Smooth muscle cell of the pulmonary artery (primary cell): ENCODE measurements at places on chromosomes 3 and 15. TPM values are rescaled to one million over a fixed set of nuclear protein-coding genes. Genes with fewer than 3 reads are reported as not detected.

Gene BFSP2
- total RNA-seq, result not detected in 2 replicates

Gene KLHL25
- 5.7 and 6.3 TPM in 2 replicates for total RNA-seq

Gene IL17RD
- 3.4 and 8.3 TPM in 2 replicates for total RNA-seq

Gene TMEM45A
- total RNA-seq, result 92.2 and 160 TPM in 2 replicates

Gene WDR76
- total RNA-seq, result 3.8 and 6.5 TPM in 2 replicates

Gene CCR5
- not detected in 2 replicates for total RNA-seq

Gene EFCAB12
- total RNA-seq, result 0.03 and 0.07 TPM in 2 replicates

Gene GRM7
- not detected in 2 replicates for total RNA-seq

Gene PLIN1
- 0.23 and 0.33 TPM in 2 replicates for total RNA-seq

Gene ZIC1
- total RNA-seq, result 0.03 and 0.13 TPM in 2 replicates

Gene LRRIQ4
- total RNA-seq, result 0.07 TPM in 2 replicates

Gene LTF
- total RNA-seq, result 1.7 TPM in 1 of 2 replicates, not detected in the other

Gene WHAMM
- total RNA-seq, result 4.2 and 5.3 TPM in 2 replicates

Gene GOLGA6L10
- total RNA-seq, result 0.85 and 1.3 TPM in 2 replicates

Gene CHL1
- 0.07 TPM in 1 of 2 replicates, not detected in the other for total RNA-seq

Gene IRAK2
- 5.9 and 22.7 TPM in 2 replicates for total RNA-seq

Gene LMOD3
- total RNA-seq, result 0.07 TPM in 1 of 2 replicates, not detected in the other

Gene UNC13C
- under 0.01 and 2.3 TPM in 2 replicates for total RNA-seq

Gene KLHL40
- total RNA-seq, result not detected in 2 replicates

Gene CHD2
- 79.3 and 92.2 TPM in 2 replicates for total RNA-seq

Gene MAP1A
- total RNA-seq, result 96.1 and 105 TPM in 2 replicates

Gene TMC3
- total RNA-seq, result 0.13 and 0.20 TPM in 2 replicates

Gene KNG1
- not detected in 2 replicates for total RNA-seq

Gene IFT57
- total RNA-seq, result 51.1 and 52.0 TPM in 2 replicates

Gene IL20RB
- 0.98 and 1.0 TPM in 2 replicates for total RNA-seq

Gene FANCI
- 6.3 and 11.3 TPM in 2 replicates for total RNA-seq

Gene TTC23
- 24.6 and 29.1 TPM in 2 replicates for total RNA-seq

Gene HEMK1
- total RNA-seq, result 20.8 and 31.6 TPM in 2 replicates

Gene LDHAL6B
- not detected in 2 replicates for total RNA-seq

Gene SEMA6D
- total RNA-seq, result 4.4 and 12.3 TPM in 2 replicates

Gene TUBGCP5
- 20.4 and 25.1 TPM in 2 replicates for total RNA-seq

Gene EDEM1
- 32.3 and 40.6 TPM in 2 replicates for total RNA-seq

Gene GOLGA6A
- 0.03 and 0.07 TPM in 2 replicates for total RNA-seq

Gene LRRC49
- 10.4 and 10.5 TPM in 2 replicates for total RNA-seq

Gene GOLGA6B
- total RNA-seq, result not detected in 2 replicates

Gene IMP3
- total RNA-seq, result 70.4 and 81.4 TPM in 2 replicates

Gene TCTA
- total RNA-seq, result 27.7 and 34.1 TPM in 2 replicates

Gene SLC9C1
- total RNA-seq, result 0.20 and 0.43 TPM in 2 replicates

Gene ADAMTS17
- total RNA-seq, result 4.8 and 6.6 TPM in 2 replicates

Gene ZNF502
- 3.8 and 3.9 TPM in 2 replicates for total RNA-seq

Gene ITIH1
- 0.17 and 0.33 TPM in 2 replicates for total RNA-seq

Gene DNASE1L3
- 0.07 TPM in 1 of 2 replicates, not detected in the other for total RNA-seq

Gene CYP1A2
- not detected in 2 replicates for total RNA-seq

Gene CCDC191
- total RNA-seq, result 2.0 and 2.4 TPM in 2 replicates

Gene LRIG1
- total RNA-seq, result 105 and 165 TPM in 2 replicates

Gene DOCK3
- total RNA-seq, result 0.26 and 0.30 TPM in 2 replicates

Gene PIF1
- total RNA-seq, result 5.2 and 6.3 TPM in 2 replicates

Gene GAP43
- 5.7 and 6.1 TPM in 2 replicates for total RNA-seq

Gene SLC25A20
- 15.4 and 15.5 TPM in 2 replicates for total RNA-seq

Gene OR5K2
- not detected in 2 replicates for total RNA-seq

Gene GOLGA8T
- 0.13 and 0.17 TPM in 2 replicates for total RNA-seq

Gene SLC2A2
- not detected in 2 replicates for total RNA-seq

Gene RFTN1
- 52.8 and 111 TPM in 2 replicates for total RNA-seq

Gene DUOXA2
- total RNA-seq, result not detected in 2 replicates

Gene GRK7
- total RNA-seq, result not detected in 2 replicates

Gene WNT7A
- not detected in 2 replicates for total RNA-seq

Gene LRRC31
- not detected in 2 replicates for total RNA-seq

Gene CACNA2D2
- total RNA-seq, result 0.07 TPM in 2 replicates

Gene ATP8B4
- 1.7 and 3.8 TPM in 2 replicates for total RNA-seq
